GM20000 (cell line): ENCODE measurements at places on chromosomes 7 and 10.

DNA sequence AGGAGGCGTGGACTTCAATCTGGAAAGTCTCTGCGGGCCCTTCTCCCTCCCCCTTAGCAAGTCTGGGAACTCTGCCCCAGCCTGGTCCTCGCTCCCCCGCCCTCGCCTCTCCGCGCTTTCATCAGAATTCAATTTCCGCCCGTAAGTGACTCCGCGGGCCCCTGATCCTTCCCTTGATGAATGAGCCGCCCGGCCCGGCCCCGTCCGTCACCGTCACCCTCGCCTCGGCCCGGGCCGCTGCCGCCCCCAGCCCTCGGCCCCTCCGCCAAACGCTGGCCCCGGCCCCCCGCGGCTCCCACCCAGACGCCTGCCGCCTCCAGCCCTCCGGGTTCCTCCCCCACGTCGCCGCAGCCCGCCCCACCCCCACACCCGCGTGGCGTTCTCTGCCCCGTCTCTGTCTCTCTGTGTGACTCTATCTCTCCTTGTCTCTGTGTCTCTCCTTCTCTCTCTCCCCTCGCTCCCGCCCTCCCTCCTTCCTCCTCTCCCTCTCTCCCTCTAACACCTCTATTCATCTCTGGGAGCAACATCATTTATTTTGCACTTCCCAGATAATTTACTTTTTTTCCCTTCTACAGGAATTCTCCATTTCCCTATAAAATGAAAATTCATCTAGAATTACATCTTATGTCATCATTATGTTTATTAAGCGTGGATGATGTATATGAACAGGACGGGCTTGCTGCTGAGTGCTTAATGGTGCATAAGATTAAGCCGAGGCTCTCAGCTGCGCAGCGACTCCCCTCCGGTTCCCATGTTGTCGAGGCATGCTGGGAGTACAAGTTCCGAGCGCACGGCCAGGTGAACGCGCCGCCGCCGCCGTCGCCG, 91.2 kb upstream of the PAX2 start:
- DNase-seq, result no peak

DNA sequence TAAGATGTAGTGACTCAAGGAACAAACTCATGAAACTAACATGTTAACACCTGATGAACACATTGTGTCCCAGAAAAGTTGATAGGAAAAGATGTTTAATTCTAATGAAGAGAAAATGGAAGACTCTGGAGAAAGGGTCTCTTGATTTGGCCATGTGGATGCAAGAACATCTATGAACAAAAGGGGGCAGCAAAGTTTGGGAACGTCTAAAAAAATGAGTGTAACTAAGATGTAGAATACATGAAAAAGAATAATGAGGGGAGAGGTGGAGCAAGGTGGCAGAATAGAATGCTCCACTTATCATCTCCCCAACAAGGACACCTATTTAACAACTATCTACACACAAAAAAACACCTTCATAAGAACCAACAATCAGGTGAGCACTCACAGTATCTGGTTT, 805.1 kb downstream of the TNS3 start:
- DNase-seq, result no peak

DNA sequence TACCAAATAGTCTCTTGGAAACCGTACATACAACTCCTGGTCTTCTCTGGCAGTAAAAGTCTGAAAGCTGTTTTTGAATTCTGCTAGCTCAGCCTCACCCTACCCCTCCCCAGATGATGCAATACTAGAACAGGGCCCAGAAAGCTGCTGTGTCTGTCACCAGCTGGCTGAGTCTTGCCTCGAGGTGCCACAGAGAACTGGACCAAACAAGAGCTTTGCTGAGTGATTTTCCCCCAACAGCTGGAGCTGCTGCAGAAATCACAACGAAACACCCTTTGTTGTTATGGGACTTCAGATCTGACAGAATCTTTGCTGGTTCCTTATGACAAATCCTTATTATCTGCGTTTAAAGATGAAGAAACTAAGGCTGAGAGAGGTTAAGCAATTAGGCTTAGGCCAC, 134.1 kb downstream of the SPAG6 start:
- no peak for DNase-seq

- no peak for DNase-seq
Measured at GRCh38 chr7:2000746-2001321, 231.9 kb downstream of the MAD1L1 start.

- DNase-seq, result no peak
Measured at GRCh38 chr7:45880433-45880860, 7.6 kb upstream of the CCDC201 start.

GRCh38 chr10:61166065-61166464, 222.1 kb upstream of the RHOBTB1 start:
- no peak for DNase-seq

- no peak for DNase-seq
Measured at GRCh38 chr7:66643395-66643794, 14.7 kb downstream of the KCTD7 start.

GRCh38 chr10:68816796-68817412, 10.4 kb upstream of the STOX1 start:
- no peak for DNase-seq
